Endothelial cell (in vitro differentiated cells): ENCODE measurements at places on chromosomes 11 and 22.
A peak's percentile ranks its signal among the peaks of the same experiment; 100 is the strongest.

GRCh38 chr22:35758394-35758793 lies 40.7 kb downstream of the APOL5 start:
- DNase-seq: no peak

GRCh38 chr11:49208006-49208721 lies at the start of gene FOLH1:
TSS of gene FOLH1 (minus strand) at chr11:49208602. CDS start at chr11:49208409, 193 bp downstream.
- DNase-seq: peak; percentile 36

GRCh38 chr11:61068581-61068980 lies 33.7 kb upstream of the CD5 start:
- DNase-seq: no peak

GRCh38 chr11:124586238-124586860 lies 16.6 kb downstream of the OR8A1 start:
- DNase-seq: peak; percentile 69

DNA sequence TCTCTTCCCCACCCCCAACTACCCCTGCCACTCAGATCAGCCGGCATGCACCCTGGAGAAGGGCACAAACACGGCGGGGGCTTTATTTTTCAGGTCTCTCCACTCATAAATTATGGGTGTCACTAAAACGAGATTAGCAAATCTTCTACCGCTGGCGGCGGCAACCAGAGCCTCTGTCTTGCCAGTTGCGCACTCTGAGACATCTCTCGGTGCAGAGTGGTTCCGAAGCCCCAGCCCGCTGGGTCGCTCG lies 125.3 kb upstream of the C11orf58 start:
- no peak for DNase-seq

- DNase-seq: no peak
Measured at GRCh38 chr11:128662960-128663359, 30.9 kb upstream of the FLI1 start.

DNA sequence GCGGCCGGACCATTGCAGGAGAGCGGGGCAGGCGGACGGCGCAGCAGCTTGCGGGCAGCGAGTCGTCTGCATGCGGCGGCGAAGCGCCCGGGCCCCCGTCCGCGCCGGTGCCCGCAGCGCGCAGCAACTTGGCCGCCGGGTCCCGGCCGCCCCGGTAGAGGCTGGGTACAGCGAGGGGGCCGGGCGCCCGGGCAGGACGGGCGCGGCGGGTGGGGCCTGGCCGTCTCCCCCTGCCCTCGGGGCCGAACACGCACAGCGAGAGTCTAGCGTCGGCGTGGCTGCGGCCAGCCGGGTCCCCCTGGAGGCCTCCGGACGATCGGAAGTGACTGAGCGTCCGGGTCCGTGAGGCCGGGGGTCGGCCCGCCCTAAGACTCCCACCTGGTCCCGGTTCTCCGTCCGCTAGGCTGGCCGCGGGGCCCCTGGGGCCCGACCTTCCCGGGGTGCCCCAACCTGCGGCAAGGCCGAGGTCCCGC lies 775 bp upstream of the TRABD start:
- DNase-seq: no peak

GRCh38 chr22:37326726-37327125 lies 44.4 kb downstream of the CYTH4 start:
- no peak for DNase-seq

DNA sequence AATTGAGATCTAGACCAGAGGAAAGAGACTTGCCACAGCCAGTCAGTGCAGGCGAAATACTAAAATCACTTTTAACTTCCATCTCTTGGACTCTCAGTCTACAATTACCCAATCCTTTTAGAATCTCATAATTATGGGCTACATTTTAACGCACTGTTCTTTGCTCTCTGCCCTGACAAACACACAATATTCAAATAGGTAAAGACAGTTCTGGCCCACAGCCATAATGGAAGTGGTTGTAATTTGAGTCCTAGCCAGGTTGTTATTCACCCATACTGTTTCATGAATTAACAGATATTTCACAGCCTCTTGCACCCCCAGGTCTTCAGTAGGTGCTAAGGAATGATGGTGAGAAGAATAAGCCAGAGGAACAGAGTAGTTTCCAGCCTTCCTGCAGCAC lies 830 bp downstream of the C11orf97 start:
- no peak for DNase-seq

- no peak for DNase-seq
Measured at GRCh38 chr11:108486828-108487227, 11.4 kb downstream of the POGLUT3 start.

DNA sequence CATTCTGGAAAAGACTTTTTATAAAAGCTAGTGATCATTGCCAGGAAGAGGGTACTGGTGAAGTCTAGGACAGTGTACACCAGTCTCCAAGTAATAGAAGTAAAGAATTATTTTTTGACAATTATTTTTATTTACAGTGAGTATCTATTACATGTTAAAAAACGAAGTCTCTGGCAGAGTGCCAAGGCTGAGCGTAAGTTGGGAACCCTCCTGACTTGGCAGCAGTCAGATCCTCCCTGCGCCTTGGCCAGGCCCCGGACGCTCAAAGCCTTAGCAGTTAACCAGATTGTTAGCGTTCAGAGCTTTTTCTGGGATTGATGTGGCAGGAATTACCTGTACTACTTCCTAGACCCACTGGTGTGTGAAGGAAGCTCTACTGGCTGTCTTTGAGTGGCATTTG lies 38.1 kb upstream of the CTTN start:
- no peak for DNase-seq

DNA sequence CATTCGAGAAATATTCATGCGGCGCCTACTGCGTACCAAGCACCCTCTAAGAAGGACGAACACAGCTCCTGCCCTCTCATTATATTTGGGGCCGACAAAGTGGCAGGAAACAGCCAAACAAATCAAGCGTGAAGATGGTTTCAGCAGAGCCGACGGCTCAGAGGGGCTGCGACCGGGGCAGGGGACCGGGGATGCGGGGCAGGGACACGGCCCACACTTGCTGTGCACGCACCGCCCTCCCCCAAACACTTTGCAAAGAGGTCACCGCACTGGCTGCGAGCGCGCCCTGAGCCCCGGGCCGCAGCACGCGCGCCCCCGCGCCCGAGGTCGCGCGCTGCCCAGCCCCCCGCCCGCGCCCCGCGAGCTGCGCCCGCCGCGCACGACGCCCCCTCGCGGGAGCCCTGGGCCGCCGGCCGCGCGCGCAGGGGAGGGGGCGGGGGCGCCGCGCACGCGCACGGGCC lies 255 bp upstream of the SYNGR1 start:
- peak; percentile 26 for DNase-seq

GRCh38 chr11:117517097-117517496 lies 189.4 kb downstream of the CEP164 start:
- DNase-seq: no peak

- no peak for DNase-seq
Measured at GRCh38 chr22:32874976-32875375, 73.5 kb downstream of the TIMP3 start.

DNA sequence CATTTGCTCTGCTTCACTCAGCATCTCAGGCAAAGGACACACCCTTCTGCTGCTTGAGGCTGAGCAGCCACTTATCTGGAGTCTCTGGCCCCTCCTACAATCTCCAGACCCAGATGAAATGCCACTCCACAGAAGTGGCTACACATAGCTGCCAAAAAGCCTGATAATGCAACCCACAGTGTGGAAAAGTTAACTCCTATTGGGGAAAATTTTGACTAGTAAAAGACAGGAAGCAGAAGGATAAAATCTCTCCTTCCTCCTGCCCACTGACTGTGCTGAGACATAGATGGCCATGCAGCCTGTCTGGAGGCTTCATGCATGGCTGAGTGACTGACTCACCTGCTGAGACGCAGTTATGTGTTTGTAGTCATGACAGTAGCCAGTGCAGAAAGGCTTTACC lies 92.3 kb upstream of the TEAD1 start:
- DNase-seq: no peak

- DNase-seq: no peak
Measured at GRCh38 chr22:42222140-42222539, 48.3 kb downstream of the TCF20 start.

- DNase-seq: no peak
Measured at GRCh38 chr11:34988294-34989255, 72.2 kb downstream of the PDHX start.

DNA sequence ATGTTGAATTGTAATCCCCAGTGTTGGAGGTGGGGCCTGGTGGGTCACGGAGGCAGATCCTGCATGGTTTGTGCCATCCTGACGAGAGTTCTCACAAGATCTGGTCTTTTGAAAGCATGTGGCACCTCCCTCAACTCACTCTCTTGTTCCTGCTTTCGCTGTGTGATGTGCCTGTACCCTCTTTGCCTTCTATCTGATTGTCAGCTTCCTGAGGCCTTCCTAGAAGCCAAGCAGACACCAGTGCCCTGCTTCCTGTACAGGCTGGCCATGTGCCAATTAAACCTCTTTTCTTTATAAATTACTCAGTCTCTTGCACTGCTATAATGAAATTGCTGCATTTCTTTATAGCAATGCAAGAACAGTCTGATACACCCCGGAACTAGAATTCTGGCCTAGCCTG lies 13.1 kb downstream of the PTPN5 start:
- DNase-seq: no peak

GRCh38 chr22:37747080-37747714 lies 50.3 kb downstream of the TRIOBP start:
- DNase-seq: peak; percentile 67
